ENCODE measurements at places on chromosomes 5 and 9.

- DNase-seq = no peak
Measured at GRCh38 chr9:123725389-123725788, 204.5 kb downstream of the DENND1A start.

DNA sequence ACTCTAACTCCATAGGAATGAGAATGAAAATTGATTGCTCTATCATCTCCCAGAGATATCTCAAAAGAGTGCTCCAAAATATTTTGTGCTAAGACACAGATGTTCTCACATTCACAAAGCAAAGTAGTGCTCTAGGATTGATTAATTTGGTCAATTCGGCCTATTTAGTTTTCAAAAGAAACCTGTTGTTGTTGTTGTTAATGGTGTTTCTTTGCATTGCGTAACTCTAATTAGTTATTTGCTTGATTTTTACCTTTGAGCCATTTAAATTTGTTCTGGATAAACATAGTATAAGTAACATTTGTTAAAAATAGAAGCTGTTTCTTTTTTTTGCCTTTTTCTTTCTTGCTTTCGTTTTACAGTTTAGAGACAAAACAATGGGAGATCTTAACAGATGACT is 382.5 kb downstream of the CAAP1 start:
- DNase-seq = no peak

GRCh38 chr5:100505984-100506670 is 29.0 kb upstream of the FAM174A start:
- peak; percentile 77 for DNase-seq

DNA sequence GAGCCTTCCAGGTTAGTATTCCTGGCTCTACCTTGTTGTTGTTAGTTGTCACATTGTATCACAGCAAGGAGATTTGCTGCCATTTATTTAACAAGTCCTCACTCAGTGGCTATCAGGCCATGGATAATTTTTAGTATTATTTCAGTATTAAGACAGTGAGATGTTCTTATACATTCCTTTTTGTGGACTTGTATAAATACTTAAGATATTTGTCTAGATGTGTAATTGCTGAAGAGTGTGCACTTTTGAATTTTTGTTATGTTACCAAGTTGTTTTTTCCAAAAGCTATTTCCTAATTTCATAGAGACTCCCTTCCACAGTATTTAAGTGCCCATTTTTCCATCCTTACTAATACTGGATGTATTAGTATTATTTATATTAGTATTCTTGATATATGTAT is 22.0 kb downstream of the SLC36A1 start:
- DNase-seq = no peak

- peak; percentile 54 for DNase-seq
Measured at GRCh38 chr9:20618361-20618802, 3.9 kb downstream of the MLLT3 start.

GRCh38 chr5:162268694-162269481 is 201.3 kb downstream of the GABRG2 start:
- no peak for DNase-seq

- DNase-seq = peak; percentile 62
Measured at GRCh38 chr9:78118742-78119473, 87.3 kb upstream of the GNAQ start.

DNA sequence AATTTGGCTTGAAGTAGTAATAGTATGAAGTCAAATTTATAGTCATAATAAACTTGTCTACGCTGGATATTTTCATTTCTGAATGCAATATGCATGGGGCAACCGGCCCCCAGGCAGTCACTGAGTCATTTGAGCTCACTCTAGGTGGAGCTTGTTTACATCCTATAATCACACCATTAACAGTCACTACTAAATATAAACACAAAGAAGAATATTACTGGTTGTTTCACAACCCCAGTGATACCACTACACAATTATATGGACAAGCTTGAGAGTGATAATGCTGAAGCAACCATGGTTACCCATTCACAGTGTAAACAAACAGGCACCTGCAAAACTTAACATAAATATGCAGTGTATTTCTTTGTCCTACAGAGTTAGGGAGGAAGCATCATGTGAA is 68.7 kb downstream of the MARCHF3 start:
- DNase-seq = peak; percentile 65

DNA sequence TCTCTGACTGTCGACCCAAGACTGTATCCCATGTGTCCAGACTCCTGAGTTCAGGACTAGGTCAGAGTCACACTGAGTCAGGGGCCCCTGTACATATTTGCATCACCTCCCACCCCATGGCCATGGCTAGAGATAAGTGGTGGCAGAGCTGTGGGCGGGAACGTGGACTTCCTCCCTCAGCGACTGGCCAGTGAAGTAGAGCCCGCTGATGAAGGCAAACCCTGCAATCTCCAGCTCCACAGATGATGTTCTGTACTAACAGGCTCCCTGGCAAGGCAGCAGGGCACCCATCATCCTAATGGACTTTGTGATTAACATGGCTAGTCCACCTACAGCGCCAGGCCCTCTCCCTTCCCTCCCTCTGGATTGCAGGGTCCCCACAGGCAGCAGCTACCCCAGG is 110.5 kb upstream of the LRRTM2 start:
- DNase-seq = no peak

DNA sequence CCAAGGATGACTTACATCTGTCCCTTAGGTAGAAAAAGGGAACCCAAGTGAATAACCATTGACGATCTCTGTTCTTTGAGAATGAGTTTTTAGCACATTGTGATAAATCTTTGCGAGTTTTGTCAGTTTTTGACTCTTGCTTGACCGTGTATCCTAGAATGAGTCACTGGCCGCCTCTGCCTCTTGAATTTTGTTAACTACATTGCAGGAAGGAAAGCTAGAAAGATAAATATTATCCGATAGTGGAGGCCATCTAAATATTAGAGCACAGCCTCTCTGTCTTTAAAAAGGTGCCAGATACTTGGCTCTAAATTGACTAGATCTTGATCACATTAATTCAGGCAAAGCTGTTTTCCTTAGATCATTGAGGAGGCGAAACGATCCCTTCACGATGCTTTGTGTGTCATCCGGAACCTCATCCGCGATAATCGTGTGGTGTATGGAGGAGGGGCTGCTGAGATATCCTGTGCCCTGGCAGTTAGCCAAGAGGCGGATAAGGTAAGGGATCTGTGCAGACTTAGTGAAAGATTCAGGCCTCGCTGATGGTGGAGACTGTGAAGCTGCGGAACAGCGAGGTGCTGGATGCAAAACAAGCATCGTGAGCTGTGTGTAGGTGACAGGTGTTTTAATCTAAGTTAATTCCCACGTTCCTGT is 12.2 kb downstream of the CCT5 start:
- DNase-seq = no peak

DNA sequence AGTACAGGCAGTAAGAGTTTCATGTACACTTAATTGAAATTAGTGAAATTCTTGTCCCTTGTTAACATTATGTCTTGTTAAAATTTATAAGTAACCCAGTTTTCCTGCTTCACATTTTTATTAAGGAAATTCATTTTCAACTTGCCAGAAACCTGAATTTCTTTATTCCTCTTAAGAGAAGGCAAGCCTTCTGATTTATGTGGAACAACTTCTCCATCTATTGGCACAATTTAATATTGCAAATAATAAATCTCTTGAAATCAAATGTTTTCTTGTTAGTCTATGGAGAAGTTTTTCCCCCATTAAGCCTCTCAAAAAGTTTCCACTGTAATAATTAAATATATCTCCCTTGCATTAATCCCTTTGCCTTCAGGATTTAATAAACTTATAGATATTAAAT is 33.8 kb upstream of the ACO1 start:
- DNase-seq = peak; percentile 11

- no peak for DNase-seq
Measured at GRCh38 chr5:151676719-151677118, 10.0 kb downstream of the SPARC start.

- DNase-seq = no peak
Measured at GRCh38 chr5:158435161-158435616, 576.2 kb upstream of the CLINT1 start.

- no peak for DNase-seq
Measured at GRCh38 chr5:32308946-32309345, 3.8 kb downstream of the MTMR12 start.

DNA sequence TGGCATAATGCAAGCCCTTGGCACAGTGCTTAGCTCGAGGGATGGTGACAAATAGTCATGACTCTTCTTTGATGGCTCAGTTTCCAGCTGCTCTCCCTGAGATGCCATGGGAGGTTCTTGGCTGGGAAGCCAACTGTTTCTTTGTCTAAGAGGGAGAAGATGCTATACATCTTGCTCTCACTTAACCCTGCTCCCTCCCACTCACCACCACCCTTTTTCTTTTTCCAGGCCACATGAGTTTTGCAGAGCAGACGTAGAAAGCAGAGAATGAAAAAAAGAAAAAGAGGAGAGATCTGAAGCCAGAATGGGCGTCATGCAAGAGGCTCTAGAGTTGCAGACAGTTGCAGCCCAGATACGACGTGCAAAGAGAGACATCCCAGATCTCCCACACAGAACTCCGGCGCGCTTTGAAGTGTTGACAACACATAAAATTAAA is 160.5 kb downstream of the FGF18 start:
- DNase-seq = no peak

GRCh38 chr5:113034182-113034773 is 57.7 kb downstream of the DCP2 start:
- DNase-seq = no peak

DNA sequence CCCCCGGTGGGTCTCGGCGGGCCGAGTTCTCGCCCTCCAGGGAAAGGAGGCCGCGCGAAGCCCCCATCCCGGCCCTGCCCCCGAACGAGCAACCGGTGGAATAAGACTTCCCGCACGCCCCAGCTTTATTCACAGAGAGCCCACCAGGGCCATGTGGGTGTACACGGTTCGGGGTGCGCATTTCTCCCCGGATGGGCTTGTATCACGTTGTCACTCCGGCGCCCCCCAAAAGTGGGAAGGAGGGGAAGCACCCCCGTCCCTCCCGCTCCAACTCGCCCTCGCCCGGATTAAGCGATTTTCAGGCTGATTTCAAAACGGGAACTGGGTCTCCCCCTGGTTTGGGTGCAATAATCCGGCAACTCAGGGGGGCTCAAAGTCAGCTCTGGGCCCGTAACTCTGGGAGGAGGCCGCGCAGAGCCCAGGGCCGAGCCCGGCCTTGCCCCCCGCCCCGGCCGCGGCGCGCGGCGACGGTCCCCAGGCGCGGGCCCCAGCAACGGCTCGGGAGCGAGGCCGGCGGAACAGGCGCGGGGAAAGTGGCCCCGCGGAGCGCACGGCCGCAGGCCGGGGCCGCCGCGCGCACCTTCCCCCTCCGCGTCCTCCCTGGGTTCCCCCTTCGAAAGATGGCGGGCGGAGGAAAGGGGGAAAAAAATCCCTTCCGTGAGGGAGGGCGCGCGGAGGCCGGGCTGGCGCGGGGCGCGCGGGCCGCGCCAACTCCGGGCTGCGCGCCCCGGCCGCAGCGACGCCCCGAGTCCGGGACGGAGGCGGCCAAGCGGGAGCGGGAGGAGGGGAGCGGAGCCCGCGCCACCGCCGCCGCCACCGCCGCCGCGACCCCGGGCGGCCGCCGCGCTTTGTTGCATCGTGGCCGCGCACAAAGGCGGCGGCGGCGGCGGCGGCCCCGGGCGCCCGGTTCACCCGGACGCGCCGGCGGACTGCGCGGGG is 644 bp downstream of the BRD3 start:
- DNase-seq = peak; percentile 59

DNA sequence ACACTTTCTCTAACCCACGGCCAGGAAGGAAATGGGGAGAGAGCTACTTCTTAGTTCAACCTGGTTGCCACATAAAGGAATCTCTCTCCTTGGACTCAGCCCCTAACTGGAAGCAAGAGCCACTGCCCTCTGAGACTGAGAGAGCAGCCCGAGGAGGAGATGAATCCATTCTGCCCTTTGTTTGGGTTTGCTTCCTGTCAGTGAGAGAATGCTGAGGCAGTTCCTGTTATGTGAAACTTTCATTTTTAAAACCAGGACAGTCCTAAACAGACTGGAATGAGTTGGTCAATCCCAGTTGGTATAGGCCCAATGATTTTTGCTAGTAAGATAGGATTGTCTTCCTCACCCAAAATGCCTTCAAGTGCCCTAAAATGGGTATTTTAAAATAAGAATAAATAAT is 205.1 kb downstream of the NTRK2 start:
- DNase-seq = no peak

- no peak for DNase-seq
Measured at GRCh38 chr9:83287021-83287420, 224.1 kb upstream of the RASEF start.

- peak; percentile 65 for DNase-seq
Measured at GRCh38 chr5:178551059-178551458, 39.1 kb downstream of the COL23A1 start.

DNA sequence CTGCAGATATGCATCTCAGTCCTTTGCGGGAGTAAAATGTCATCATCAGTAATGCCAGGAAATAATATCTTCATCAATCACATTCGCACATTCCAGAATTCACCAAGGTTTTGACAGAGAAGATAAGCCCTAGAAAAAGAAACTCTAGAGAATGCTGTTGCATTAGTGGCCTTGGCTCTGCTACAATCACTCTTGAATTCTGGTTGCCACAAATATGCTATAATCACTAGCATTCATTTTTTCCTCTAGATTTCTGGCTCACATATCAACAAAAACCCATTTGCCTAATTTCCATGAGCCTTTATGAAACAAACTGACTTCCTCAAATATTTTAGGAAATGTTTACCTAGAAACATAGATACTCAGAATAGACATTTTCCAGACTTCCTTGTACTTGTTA is 653.4 kb downstream of the ANXA1 start:
- DNase-seq = no peak

- no peak for DNase-seq
Measured at GRCh38 chr5:56693220-56693579, 122.1 kb upstream of the MAP3K1 start.

DNA sequence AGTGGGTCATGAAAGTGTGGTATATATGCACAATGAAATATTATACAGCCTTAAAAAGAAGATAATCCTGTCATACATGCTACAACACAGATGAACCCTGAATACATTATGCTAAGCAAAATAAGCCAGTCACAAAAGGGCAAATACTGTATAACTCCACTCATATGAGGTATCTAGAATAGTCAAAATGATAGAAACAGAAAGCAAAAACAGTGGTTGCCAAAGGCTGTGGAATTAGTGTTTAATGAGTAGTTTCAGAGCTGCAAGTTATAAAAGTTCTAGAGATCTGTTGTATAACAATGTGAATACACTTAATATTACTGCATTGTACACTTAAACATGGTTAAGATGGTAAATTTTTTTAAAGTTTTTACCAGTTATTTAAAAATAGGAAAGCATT is 135.0 kb downstream of the OXCT1 start:
- DNase-seq = no peak

GRCh38 chr5:154288145-154288544 is 97.6 kb downstream of the GALNT10 start:
- no peak for DNase-seq

DNA sequence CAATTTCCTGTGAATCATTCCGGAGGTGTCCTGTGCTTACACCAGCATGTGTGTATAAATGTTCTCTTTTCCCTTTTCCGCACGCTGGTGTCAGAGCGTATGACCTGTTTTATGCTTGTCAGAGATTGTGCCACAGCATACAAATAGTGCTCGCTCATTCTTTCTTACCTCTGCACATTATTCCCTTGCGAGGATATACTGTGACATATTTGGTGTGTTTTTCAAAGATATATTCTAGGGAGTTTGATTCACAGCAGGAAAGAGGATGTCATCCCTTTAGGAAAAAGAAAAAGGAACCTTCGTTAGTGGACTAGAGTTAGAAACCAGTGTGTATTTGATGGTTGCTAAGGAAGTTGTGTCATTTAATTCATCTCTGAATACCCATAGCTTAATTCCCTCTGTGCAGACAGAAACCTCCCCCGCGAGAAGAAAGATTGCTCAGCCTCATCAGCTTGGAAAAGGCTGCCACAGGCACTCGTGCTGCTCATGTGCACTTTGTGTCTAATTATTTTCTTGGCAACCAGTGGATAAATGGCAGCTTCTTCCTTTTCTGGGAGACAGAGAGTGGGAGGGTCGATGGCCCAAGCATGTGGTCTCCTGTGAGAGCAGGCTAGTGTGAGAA is 14.7 kb upstream of the CCIN start:
- DNase-seq = no peak
